ENCODE measurements at places on chromosomes 7 and 10.

- DNase-seq = no peak
These were observed 8.9 kb upstream of the TRDMT1 start for GRCh38 chr10:17210361-17210760.

GRCh38 chr7:40072268-40072667, 62.2 kb downstream of the MPLKIP start:
- DNase-seq = no peak

DNA sequence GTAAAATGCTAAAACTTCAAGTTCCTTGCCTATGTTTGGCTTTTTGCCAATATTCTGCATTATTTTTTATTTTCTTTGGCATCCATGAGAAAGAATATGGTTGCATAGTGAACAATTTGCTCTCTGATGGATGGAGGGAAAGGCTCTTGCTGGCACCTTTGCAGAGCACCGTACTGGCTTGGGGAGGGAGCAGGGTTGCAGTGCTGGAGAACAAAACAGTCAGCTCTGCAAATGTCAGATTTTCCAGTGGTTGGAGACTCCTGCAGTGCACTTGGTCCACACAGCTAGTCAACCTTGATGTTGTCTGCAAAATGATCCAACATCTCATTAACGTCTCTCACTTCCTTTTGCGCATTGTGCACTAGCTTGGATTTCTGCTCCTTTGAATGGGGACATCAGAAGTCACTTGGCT, 100.8 kb downstream of the ANLN start:
- no peak for DNase-seq

DNA sequence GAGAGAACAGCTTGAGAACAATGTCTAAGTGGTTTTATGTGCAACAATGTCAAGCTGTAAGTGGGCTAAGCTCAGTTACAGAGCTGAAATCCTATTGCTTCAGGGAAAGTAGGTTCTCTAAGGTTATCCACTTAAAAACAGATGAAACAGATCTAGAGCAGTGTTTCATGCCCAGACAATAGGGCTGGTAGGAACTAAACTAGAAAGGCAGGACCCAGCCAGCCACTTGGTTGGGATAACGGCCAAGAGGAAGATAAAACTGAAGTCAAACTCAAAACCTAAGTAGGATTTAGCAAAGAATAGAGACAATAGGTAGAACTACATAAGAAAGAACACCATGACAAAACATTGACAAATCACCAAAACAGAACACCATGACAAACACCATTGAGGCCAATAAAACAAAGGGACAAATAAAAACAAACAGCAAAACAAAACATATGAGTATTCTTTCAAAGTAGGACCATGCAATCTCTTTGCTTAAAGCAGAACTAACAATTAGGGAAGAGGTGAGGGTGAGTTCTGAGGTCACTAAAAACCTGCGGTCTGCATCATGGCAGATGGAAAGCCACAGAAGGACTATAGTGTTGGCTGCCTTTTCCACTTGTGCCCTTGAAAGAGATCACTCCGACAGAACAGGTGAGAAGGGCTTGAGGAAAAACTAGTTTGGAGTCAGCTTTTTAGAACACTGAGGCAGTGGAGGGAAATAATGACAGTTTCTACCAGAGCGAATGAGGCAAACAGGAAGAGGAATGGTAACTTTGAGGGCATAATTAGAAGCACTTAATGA, 81.0 kb downstream of the HGF start:
- DNase-seq = no peak

DNA sequence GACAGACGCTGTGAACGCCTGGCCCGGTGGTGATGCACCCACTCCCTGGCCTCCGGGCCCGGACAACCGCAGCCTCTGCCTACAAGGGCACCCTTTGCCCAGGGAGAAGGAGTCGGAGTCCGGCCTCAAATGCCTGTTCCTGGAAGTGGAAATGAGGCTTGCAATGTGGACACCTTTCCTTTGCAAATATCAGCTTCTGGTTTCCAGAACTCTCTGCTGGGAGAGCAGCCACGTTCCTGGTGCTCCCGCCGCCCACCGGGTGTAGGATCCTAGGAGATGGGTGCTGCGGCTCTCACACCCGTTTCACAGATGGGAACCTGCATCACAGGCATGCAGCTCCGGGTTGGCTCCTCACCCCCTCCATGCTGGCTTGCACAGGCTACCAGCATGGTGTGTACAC, 2.9 kb downstream of the FOXL3 start:
- no peak for DNase-seq

- DNase-seq = no peak
These were observed 86.5 kb downstream of the RALA start for GRCh38 chr7:39709768-39710311.

DNA sequence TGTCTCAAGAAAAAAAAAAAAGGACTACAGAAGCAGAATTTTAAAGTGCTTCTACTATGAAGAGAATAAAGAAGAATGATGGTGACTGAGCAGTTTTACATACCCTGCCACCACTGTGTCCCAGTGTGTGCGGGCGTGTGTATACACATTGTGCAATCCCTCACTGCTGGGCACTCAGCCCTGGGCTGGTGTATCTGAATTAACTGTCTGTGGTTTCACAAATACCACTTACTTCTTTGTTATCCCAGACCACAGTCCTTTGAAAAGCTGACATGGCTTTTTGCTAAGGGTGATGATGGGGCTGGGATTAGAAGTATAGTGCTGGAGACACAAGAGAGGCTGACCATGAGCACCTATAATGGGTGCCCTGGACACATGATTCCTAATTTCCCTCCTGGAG, 21.1 kb upstream of the TRPV6 start:
- no peak for DNase-seq

DNA sequence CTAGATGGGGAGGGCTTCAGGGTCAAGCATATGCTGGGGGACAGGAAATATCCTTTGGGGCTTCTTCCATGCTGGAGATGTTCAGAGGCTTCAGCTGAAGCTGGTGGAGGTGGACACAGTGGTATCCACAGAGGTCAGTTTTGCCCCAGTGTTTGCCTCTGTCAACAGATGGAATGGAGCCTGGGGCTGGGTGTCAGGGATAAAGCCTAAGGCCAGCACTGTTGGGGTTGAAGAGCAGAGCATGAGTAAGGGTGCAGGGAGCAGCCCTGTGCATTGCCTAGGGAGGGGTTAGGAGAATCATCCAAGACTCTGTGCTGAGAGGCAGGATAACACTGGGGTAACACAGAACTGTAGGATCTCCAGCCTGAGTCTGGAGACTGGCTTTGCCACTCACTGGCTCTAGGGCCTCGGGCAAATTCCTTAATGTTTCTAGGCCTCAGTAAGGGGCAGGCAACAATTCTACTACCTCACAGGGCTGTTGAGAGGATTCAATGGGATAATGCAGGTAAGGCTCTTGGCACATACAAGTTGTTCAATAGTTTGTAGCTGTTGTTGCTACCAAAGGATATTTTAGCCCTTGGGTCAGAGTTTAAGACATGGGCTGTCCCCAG, 21.8 kb upstream of the MYL7 start:
- no peak for DNase-seq

GRCh38 chr7:69813637-69814240, 215.5 kb downstream of the AUTS2 start:
- no peak for DNase-seq

DNA sequence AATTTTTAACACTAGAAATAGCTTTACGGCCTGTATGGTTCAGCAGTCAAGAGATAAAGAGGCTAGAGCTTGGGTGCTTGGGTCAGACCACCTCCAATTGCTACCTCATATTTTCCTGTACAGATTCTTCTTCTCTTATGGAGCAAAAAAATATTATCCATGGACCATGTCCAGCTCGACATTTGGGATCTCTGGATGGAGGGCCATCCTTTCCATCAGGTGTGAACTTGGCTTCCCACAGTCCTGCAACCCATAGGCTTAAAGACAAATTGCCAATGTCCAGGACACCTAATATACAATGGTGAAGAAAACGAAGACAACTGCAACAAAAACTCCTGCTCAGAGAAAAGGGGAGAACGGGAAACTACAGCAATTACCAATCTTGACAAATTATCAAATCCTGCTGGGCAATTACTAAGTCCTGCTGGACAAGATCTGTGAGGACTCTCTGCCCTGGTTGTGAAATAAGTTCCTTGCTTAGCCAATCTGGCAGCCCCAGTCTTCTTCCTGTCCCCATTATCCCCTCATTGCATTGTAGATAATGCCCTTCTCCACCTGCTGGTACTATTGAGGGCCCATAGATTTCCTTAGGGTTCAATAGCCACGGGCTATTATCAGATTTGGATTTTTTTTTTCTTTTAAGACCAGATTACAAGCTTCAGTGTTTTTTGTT, 42.0 kb upstream of the BRAF start:
- no peak for DNase-seq

- DNase-seq = peak; percentile 20
These were observed 2.0 kb downstream of the ANLN start for GRCh38 chr7:36391436-36392198.

DNA sequence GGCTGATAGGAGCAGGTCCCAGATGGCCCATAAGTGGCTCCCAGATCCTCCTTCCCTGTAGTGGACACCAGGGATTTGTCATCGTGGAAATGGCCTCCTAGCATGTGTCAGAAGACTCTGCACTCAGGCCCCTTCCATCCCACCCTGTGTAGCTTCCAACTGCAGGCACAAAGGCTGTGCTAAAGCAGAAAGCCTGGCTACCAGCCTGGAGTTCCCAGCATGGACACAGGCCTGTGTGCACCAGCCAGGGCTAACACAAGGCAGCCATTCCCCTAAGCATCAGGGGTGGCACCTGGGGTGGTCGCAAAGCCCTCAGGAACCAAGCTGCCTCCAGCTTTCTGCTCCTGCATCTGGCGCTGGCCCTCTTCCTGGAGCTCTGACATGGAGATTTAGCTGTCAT, 4.5 kb upstream of the CAMK2B start:
- no peak for DNase-seq

GRCh38 chr7:93117327-93117726, 452 bp downstream of the SAMD9 start:
- no peak for DNase-seq

DNA sequence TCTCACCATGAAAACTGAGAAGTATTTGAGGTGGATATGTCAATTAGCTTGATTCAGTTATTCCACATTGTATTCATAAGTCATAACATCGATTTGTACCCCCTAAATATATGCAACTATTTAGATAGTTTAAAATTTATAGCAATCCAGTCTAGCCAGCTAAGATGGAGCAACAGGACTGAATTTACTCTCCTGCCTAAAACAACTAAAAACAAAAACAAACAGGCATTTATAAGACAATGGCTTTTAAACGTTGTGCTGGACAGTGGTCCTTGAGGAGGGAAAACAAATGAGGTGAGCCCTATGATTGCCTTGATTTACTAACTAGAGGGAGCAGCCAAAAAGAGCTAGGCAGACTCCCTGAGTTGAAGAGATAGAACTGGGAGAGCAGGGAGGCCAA, 814 bp upstream of the GPAM start:
- DNase-seq = no peak

DNA sequence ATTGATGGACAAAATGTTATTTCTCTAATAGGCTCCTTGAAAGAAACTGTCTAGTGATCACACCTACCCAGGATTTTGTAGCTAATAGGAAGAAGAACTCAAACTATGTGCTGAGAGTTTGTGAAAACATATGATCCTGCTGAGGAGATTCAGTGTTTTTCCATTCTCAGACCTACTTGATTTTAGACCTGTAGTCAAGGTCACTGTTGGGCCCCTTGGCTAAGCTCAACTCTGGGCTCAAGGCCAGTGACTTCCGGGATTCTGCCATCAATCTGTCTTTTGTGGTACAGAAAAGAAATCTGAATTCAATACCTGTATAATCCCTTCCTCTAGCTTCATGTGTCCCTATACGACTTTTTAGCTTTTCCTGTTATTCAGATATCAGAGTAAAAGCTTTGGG, 79.7 kb upstream of the FERD3L start:
- DNase-seq = no peak

DNA sequence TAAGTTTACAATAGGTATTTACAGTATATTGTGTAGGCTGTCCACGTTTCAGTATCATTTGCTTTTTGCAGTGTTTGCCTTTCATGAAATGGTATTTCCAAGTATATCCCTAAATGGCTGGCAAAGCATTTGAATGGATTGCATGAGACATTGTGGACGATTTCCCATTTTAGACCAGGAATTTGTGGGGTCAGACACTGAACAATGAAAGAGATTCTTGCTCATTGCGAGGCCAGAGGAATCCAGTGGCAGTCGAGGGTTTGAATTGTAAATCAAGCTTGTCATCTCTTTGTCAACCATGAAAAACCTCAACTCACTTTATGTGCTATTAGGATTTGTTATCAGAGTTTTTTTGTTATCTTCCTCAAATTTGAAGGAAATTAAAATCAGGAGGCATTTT, 70.8 kb downstream of the CREB5 start:
- no peak for DNase-seq

GRCh38 chr7:128030654-128031611, at the start of gene LRRC4:
Gene LRRC4, minus strand, starts transcription at chr7:128031437. Its CDS starts 797 bp downstream, at chr7:128030640.
- no peak for DNase-seq

DNA sequence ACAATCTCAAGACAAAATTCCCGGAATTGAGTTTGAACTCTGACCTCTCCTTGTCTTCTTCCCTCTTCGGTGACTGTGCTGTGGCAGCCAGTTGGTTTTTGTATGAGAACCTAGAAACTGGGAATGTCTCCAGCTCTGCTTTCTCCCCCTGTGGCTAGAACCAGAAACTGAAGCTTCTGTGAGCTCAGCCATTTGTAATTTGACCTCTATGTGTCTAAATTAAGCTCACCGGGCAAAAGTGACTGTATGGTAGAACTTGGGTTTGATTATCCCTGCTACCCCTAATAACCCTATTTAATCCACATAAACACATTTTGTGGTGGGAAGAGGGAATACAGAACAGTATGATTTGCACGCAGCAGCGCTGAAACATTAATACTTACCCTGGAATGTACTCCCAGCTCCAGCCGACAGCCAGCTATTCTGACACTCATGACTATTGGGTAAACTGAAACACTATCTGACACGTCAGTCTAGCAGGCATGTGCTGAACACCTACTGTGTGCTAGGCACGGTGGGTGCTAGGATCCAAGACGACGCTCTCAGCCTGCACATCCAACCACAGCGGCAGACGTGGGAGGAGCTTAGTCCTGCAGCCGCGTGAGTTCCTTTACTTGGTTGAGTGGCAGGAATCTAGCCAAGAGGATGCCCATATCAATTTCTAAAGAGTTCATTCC, 324.8 kb downstream of the SFMBT2 start:
- DNase-seq = no peak

- no peak for DNase-seq
These were observed 669.4 kb downstream of the NXPH1 start for GRCh38 chr7:9102846-9103245.

DNA sequence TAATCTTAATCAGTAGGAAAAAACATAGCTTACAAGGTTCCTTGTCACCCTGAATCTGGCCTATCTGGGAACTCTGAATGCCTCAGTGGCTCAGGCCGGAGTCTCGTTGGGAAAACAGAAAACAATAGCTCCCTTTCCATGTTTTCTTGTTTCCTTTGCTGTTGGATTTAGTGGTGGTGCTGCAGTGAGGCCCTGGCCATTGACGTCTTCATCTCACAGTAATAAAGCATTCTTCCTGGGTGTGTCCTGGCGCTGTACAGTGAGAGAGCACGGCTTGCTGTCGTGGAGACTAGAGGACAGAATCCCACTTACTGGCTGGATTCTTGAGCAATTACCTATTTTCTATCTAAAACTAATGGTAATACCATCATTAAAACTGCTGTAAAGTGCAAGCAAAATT, 1.3 kb upstream of the SPOCK2 start:
- no peak for DNase-seq
